ENCODE measurements at places on chromosomes 11 and 22. TPM values are rescaled to one million over a fixed set of nuclear protein-coding genes. Genes with fewer than 3 reads are reported as not detected.

NCAM1 gene
- 26.7 TPM for total RNA-seq

DNA sequence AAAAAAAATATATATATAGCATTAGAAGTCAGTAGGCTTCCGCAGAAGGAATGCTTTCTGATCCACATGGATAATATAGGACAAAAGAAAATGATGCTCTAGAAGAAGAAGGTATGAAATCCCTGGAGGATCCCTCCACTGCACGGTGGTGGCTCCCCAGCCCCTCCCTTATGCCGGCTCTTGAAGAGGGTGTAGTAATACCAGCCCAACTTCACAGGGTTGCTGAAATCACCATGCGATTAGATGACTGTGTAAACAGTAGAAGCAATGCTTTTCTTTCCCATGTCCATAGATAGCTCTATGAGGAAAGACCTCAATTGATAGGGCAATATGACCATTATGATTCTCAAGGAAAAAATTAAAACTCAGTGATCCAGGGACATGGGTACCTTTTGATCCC lies 3.2 kb upstream of the ETS1 start:
- DNase-seq, result no peak

RFPL2 gene
- total RNA-seq, result not detected

GRCh38 chr11:3102641-3102921 lies 45.4 kb upstream of the CARS1 start:
- no peak for DNase-seq

GRCh38 chr11:133697161-133697560 lies 148.2 kb downstream of the SPATA19 start:
- DNase-seq, result no peak

SULT4A1 gene
- 1.8 TPM for total RNA-seq

DNA sequence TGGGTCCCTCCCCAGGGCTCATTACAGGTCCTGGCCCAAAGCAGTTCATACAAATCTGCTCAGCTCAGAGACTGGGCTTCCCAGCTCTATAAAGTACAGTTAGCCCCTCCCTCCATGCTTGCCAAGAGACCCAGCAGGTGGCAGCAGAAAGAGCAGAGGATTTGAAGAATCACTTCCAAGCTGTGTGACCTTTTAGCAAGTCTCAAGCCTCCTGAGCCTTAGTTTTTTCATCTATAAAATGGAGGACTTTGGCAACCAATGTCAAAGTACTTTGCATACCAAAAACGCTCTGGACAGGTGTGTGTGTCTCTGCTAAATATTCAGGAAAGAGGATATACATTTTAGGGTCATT lies 26.6 kb downstream of the RELT start:
- peak; percentile 30 for DNase-seq
